Stimulated activated CD8-positive, alpha-beta memory T cell treated with anti-CD3 and anti-CD28 coated beads, Interleukin-7, amount 100 ng/mL, for 24 hours (primary cell): ENCODE measurements at places on chromosomes 5 and 9.

GRCh38 chr5:132302413-132302812, 8.2 kb downstream of the SLC22A4 start:
- no peak for DNase-seq

DNA sequence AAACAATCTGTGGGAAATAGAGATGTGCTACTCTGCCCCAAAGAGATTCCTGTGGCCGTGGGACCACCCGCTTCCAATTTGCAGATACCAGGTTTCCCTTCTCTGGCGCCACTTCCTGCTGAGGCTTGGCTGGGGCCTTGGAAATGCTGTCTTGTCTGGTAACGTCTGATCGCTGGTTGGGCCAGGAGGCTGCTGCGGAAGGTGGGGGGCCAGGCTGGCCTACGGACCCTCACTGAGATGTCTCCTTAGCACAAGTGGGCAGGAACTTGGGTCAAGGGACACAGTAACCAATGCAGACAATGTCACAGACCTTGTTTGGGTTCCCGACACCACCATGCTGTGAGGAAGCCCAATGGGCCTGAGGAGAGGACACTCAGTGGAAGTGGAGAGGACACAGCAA, 31.7 kb upstream of the IRX4 start:
- no peak for DNase-seq

DNA sequence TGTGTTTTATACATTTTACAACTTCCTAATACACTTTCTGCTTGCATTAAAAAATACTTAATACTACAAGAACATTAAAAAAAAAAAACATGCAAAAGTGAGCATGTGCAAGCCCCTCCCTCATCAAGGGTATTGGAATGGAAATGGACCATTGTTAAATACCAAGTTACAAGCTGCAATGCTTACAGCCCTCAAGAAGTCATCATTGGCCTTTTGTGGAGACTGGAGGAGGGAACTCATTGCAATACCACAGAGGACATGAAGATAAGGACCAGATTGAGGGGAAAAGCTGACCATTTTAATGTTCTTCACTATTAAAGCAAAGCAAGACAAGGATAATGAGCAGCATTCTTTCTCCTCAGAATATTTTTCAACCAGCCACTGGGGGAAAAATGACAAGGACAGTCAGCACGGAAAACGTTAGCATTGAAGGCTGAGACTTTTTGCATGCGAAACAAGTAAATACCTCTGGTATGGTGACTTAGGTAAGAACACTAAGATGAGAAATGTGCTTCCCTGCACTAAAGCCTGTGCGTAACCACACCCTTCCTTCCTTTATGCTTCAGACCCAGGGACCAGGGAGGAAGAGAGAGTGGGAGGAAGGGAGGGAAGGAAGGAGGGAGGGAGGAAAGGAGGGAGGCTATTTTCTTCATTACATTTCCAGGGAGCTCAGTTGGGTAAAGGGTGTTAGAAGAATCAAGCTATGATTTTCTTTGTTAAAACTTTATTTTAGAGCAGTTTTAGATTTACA, 141.1 kb upstream of the RAPGEF1 start:
- DNase-seq = no peak

GRCh38 chr5:148209151-148209770, 6.4 kb downstream of the SPINK6 start:
- no peak for DNase-seq

GRCh38 chr9:88741335-88741734, 206.4 kb downstream of the NXNL2 start:
- no peak for DNase-seq

GRCh38 chr9:100690438-100690837, 112.6 kb downstream of the CAVIN4 start:
- no peak for DNase-seq

- DNase-seq = no peak
These were observed 717.1 kb upstream of the ZNF608 start for GRCh38 chr5:125463466-125464092.

- no peak for DNase-seq
These were observed 374.7 kb upstream of the WWC1 start for GRCh38 chr5:167916706-167917105.

- no peak for DNase-seq
These were observed 271.3 kb upstream of the DMAC1 start for GRCh38 chr9:8070779-8071444.

- DNase-seq = no peak
These were observed 140.9 kb downstream of the SLC25A46 start for GRCh38 chr5:110879675-110880074.

- peak; percentile 37 for DNase-seq
These were observed at the start of gene JADE2 for GRCh38 chr5:134524826-134525682. TSS of gene JADE2 (plus strand) at chr5:134525670. CDS start at chr5:134535858, 10,188 bp downstream.

DNA sequence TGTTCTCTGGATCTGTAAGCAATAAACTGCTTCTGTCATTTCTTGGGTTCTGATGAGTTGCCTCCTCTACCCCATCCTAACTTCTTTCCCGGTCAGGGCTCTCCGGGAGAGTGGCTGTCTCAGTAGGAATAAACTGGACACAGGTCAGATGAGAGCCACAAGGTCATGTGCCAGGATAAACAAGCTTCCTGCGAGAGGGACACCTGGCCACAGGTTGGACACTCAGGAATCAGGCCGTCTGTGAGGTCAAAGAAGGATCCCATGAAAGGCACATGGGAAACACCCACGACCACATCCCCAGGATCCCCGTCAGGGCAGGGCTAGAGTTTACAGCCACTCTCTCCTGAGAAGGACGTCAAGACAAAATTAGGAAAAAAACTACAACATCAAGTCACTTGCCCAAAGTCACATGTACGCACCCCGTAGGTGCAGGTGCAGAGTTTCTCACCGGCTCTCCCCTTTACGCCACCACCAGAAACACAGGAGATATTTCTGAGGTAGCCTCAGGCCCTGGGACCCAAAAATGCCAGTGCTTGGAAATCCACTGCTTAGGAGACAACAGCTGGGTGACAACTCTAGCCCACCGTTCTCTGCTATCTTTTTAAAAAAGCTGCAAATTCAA, 28.7 kb downstream of the CCT5 start:
- no peak for DNase-seq

GRCh38 chr5:103424453-103425205, 138.0 kb downstream of the NUDT12 start:
- no peak for DNase-seq

GRCh38 chr5:68875351-68875750, 218.5 kb upstream of the SLC30A5 start:
- no peak for DNase-seq

GRCh38 chr5:95262933-95263660, 21.8 kb downstream of the MCTP1 start:
- no peak for DNase-seq

GRCh38 chr9:111076042-111076441, 37.8 kb upstream of the LPAR1 start:
- no peak for DNase-seq

DNA sequence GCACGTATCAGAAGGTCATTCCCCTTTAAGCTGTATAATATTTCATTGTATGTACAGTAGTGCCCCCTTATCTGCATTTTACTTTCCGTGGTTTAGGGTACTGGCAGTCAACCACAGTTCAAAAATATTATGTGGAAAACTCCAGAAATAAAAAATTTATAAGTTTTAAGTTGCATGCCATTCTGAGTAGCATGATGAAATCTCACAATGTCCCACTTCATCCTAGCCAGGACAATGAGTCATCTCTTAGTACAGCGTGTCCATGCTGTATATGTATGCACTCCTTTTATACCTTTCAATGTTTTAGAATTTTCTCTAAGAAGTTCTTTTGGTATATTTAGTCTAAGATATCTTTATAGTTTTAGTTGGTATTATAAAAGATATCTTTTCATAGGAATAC, 115.0 kb upstream of the HAND1 start:
- no peak for DNase-seq

DNA sequence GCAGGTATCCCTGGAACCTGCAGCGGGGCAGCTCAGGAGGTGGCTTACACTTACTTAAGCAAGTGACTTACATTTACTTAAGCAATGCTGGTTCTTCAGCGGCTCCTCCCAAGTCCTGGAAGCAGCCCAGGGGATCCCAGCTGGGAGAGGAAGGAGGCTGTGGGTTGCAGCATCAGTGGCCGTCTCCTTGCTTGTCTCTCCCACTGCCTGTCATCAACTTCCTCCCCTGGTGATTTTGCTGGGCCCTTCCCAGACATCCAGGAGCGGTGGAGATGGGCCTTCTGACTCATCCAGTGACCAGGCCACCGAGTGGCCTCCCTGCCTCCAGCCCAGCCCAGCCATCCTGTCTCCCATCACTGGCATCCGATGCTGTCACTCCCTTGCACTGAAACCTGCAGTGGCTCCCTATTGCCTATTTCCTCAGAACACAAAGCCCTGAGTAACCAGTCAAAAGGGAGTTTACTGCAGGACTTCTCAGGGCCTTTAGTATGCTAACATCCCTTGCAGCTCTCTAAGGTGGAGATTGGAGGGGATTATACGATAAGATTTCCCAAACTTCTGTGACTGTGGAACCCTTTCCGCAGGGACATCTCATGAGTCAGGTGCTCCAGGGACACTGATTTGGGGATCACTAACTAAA, 155.9 kb upstream of the PHYKPL start:
- no peak for DNase-seq

GRCh38 chr5:129836321-129836720, 67.9 kb upstream of the CHSY3 start:
- no peak for DNase-seq

DNA sequence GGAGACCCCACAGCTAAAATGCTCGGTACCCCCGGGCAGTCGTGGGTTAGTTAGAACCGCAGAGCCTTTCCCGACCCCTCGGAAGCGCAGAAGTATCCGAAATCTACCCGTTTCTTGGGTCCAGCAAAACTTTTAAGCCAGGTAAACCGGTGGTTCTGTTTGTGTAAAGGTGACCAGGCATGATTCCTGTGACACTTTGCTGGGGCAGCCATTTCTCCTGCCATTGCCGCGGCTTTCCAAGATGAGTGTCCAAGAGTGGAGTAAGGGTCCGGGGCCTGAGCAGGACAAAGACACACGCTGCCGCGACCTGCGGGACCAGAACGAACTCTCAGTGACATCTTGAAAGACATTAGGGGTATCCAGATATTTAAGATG, 655 bp downstream of the MARVELD2 start:
- DNase-seq = no peak

DNA sequence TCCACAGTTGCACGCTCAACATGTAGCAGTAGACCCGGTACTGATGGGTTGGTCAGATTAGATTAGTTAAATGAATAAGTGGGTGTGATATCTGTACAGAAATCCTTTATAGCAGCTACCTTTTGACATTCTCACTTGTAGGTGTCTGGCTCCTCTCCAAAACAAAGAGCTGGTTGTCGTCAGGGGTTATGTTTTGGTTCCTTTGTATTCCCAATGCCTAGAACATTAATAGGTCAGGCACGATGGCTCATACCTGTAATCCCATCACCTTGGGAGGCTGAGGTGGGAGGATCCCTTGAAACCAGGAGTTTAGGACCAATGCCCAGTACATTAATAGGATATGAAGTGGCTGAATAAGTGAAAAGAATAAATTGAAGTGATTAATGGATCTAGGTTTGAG, 182.1 kb downstream of the SNCAIP start:
- DNase-seq = no peak

DNA sequence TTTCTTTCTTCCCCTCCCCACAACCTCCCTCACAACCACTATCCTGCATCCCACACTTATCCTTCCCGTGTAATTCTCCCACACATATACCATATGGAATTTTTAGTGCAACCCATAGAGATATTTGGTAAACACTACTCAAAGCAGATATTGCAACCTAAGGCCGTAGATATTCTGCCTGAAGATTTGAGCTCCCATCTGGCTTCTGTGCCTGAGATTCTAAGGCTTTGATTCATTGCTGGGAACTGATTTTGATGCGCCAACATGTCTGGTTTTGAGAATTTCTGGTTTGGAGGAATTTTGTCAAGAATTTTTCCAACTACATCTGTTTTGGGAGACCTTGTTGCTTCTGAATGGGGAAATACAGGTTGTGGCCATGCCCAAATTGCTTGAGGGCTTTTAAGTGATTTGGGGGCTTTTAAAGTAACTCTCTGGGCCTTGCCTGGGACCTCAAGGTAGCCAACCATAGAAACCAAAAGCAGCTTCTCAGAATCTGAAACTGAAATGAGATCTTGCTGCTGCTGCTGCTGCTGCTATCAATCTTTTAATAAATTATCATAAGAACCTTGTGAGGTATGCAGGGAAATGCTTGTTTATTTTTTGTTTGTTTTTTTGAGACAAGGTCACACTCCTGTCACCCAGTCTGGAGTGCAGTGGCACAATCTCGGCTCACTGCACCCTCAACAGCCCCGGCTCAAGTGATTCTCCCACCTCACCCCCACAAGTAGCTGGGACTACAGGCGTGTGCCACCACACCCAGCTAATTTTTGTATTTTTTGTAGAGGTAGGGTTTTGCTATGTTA, 36.2 kb downstream of the PLAC8L1 start:
- no peak for DNase-seq

DNA sequence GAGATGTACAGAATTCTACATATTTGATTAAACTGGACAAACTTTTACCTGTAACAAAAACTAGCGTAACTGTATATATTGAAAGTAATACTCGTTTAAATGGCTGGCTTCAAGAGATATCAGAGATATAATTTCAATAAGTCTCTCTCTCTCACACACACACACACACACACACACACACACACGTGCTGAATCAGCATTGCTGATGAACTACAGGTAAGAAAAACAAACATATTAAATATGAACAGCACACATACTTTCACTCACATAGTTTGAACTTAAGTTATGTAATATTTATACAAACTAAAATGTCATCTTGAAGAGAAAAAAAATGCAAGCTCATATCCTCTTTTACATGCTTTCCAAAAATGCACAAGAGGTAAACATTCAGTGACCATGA, 145.4 kb downstream of the BNC2 start:
- DNase-seq = no peak

GRCh38 chr9:4116723-4117460, 183.0 kb downstream of the GLIS3 start:
- DNase-seq = no peak

DNA sequence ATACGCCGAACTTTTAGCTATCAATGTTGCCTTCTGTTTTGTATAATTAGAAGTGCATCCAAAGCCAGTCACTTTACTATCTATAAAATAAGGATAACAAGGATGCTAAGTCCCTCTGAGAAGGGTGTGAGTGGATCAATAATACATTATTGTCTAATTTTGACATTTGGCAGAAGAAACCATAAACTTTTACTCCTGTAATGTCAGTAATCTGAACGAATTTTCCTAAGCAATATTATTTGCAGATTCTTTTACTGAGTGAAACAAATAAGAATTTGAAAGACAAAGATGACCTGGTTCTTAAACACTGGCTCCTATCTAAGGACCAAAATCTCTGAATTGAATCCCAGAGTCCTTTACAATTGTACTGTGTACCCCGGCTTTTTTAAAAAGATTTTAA, 126.6 kb upstream of the TMEM161B start:
- no peak for DNase-seq

- DNase-seq = no peak
These were observed 6.0 kb upstream of the SEMA5A start for GRCh38 chr5:9551567-9552537.
